ENCODE measurements at places on chromosomes 3 and 15.

DNA sequence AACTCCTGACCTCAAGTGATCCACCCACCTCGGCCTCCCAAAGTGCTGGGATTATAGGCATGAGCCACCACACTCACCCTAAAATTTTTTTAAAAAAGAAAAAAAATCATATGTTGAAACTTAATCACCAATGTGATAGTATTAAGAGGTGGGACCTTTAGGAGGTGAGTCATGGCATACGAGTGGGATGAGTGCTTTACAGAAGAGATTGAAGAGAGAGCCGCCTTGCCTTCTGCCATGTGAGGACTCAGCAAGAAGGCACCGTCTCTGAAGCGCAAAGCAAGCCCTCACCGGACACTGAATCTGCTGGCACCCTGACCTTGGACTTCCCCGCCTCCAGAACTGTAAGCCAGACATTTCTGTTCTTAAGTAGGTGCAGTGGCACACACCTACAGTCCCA is 5.5 kb downstream of the ARPIN start:
- no peak for DNase-seq

- no peak for DNase-seq
Measured at GRCh38 chr3:4596612-4597011, 103.5 kb downstream of the ITPR1 start.

GRCh38 chr3:73572368-73572767 is 52.4 kb downstream of the PDZRN3 start:
- no peak for DNase-seq

DNA sequence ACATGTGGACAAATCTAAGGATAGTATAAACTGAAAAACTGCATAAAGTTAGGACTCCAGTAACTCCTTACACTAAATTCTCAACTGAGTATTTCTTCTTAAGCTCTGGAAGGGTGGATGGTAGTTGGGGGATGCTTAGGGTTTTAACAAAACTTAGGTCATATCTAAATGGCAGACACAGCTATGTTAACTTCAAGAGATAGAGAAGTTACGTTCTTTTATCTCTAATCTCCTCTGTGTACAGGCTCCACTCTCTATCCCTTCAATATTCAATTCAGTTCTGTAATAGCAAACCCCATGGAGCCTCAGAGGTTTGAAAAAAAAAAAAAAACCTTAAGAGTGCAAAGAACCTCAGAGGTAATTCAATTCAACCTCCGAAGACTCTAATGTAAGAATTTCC is 3.1 kb downstream of the CMTM6 start:
- no peak for DNase-seq

DNA sequence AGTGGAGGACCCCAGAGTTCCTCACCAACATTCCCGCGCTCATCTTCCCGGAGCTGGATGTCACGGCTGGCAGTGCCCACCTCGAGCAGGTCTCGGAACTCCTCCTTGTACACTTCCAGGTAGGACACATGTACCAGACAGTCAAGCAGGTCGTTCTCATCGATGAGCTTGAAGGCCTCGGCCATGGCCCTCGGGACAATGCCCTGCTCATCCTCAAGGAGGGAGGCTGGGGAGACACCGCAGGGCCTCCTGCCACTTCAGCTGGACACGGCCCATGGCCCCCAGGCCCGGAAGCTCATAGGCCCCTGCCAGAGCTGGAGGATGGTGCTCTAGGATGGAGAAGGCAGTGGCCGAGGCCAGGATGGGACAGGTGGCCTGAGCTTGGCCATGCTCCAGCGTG is 5.6 kb downstream of the KIF7 start:
- no peak for DNase-seq

GRCh38 chr3:112629425-112629824 is 11.5 kb downstream of the CCDC80 start:
- no peak for DNase-seq

DNA sequence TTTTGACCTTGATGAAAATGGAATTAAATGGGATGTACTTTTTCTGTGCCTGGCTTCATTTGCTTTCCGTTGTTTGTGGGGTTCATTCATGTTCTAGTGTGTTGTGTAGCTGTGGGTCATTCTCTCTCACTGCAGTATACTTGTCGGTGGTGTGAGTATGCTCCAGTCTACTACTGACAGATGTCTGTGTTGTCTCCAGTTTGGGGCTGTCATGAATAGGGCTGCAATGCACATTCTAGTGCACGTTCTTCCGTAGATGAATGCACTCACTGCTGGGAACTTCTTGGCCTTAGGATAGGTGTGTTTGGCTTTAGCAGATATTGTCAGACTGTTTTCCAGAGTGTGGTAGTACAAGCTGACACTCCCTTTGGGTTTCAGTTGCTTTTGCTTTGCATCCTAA is 1.7 kb upstream of the SLC6A20 start:
- no peak for DNase-seq

DNA sequence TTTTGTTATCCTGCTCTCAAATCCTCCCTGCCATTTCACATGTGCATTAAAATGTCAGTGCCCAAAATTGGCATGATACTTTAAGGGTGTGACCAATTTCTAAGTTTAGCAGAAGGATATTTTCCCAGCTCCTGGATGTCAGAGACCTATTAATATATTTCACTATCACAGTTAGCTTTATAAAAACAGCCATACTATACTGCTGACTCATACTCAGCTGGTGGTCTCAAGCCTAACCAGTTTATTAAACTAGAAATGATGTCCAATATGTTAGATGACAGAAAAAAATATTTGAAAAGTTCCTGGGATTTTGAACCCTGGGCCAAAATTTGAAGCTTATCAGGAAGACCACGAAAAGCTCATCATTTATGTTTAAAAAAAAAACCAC is 60.9 kb upstream of the ZNF280D start:
- DNase-seq, result no peak

- DNase-seq, result no peak
Measured at GRCh38 chr15:99015698-99016568, 8.3 kb upstream of the PGPEP1L start.

DNA sequence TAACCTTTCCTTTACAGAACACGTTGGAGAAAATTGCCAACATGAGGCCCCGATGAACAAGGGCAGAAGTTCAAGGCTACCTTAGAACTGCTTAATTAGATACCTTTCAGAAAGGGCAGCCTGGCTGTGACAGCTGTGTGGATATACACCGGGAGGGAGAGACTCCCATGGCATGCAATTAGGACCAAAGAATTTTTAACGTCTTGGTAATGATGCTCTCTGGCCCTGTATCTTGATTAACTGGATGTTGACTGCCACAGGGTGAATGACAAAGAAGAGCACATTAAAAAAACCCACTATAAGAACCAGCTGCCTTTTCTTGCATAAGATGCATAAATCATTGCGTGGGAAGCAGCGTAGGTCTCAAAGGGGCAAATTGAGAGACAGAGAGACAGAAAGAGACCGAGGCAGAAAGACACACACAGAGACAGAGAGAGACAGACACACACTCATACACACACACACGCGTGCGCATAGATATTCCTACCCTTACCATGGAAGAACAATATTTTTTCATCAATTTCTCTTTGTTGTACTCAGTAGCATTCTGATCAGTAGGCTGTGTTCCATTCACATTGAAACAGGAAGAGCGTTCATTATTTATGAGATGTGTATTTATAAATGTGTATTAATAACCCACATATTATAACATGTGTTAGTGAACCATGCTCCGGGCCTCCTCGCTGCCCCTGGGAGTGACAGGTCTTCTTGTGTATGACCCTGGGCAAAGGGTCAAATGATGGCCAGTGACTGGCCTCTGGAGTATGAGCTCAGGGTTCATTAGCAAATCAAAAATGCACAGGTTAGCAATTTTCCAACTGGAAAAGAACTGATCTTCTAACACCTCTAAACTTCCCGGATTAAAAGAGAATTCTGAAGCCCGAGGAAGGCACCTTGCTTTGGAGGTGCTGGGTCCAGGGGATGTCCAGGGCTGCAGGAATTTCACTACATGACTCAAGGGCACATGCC is 118.8 kb downstream of the NSMCE3 start:
- DNase-seq, result no peak

- no peak for DNase-seq
Measured at GRCh38 chr3:130345487-130346079, at the start of gene COL6A5. TSS of gene COL6A5 (plus strand) at chr3:130345672. CDS start at chr3:130373639, 27,967 bp downstream.

DNA sequence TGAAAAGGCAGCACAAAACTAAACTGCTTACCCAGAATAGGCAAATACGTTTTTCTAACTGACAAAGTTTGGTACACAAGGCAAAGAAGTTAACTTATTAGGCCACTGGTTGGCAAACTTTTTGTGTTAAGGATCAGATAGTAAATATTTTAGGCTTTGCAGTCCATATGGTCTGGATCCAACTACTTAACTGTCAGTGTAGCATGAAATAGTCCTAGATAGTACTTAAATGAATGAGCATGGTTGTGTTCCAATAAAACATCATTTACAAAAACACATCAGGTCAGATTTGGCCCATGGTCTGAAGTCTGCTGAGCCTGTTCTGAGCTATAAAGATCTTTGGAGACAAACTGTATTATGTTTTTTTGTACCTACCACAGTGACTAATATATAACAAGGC is 136.9 kb downstream of the PCCB start:
- no peak for DNase-seq

GRCh38 chr3:65182085-65182484 is 494.3 kb upstream of the ADAMTS9 start:
- no peak for DNase-seq

- DNase-seq, result no peak
Measured at GRCh38 chr15:82900511-82901060, 51.9 kb downstream of the HOMER2 start.

DNA sequence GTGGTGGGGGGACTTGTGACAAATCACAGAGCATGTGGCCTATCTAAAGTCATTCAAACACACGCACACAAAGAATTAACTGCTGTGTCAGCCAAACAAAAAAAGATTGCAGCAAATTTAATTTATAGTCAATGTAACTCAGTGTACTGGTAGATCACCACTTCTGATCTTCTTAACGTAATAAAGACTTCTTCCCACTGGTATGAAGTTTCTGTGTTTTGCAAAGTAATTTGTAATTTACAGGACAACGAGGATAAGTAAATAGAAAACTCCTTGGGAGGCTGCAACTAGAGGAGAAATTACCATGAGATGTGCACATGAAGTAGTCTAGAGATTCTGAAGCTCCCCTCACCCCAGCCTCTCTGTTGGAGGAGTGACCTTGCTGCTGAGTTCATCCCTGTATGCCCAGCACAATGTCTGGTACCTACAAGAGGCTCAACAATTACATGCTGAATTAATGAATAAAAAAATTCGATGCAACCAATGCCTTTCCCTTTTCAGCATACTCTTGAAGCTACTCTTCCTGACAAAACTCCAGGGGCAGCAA is 207.3 kb downstream of the ARRDC4 start:
- no peak for DNase-seq

DNA sequence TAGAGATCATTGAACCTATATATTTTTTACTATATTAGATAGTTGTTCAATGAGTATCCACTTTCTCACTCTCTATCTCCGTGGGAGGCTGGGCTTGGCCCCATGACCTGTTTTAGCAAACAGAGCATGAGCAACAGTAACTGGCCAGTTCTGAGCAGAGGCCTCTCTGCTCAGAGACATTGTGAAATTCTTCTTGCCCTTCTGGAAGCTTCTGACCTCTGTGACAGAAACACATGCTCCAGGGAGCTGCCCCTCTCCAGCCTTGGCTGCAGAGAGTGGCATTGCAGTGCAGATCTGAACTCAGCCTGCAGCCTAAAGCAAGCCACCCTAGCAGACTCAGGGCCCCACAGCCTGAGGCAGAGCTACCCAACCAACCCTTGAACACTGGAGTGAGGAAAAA is 20.5 kb downstream of the FAM240A start:
- DNase-seq, result no peak

GRCh38 chr3:58029842-58030584 is 21.8 kb downstream of the FLNB start:
- DNase-seq, result no peak

- DNase-seq, result no peak
Measured at GRCh38 chr3:86973440-86973839, 17.5 kb downstream of the VGLL3 start.

- DNase-seq, result no peak
Measured at GRCh38 chr3:62238003-62238402, 135.3 kb downstream of the FEZF2 start.

- DNase-seq, result no peak
Measured at GRCh38 chr3:134666885-134667284, 16.1 kb upstream of the KY start.
